Renal cortical epithelial cell (primary cell): ENCODE measurements at places on chromosomes 5 and 9.
A peak's percentile ranks its signal among the peaks of the same experiment; 100 is the strongest.

- no peak for DNase-seq
These were observed 27.9 kb downstream of the DEPDC1B start for GRCh38 chr5:60671899-60672692.

DNA sequence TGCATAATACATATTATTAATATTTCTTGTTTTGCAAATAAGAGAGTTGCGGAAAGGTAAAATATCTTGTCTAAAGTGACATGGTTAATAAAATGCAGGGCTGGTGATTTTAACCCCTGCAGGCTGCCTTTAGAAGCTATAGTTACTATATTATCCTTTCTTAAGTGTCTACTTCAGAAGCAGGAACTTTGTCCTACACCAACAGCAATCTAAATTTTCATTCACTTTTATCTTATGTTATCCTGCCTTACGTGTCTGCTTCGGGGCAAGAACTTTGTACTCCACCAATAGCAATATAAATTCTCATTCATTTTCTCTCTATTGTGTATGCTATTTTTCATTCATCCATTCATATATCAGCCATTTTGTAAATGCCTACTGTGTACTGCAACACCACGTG, 719.5 kb downstream of the TLR4 start:
- DNase-seq, result no peak

DNA sequence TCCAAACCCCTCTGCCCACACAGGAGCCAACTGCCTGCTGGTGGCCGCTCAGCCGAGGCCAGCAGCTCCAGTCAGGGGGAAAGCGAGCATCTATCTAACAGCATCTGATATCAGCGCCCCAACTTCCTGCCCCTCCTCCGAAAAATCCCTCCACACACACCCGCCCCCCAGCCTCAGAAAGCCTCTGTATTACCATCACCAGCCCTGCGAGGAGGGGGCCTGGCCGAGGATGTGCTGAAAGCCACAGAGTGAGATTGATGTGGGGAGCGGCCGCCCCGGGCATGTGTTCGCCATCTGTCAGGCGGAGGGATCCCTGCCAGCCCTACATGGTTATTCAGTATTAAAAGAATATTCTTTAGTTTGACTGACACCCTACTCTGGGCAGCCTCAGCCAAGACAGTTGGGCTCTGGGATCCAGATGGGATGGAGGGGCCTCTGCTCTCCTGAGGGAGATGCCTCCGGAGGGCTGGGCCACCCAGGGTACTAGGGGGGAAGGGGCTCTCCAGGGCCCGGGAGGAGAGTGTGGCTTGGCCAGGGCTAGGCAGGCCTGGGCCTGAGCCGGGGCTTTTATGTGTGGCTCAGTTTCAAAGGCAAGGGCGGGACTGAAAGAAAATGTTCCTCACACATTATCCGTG, 98.0 kb downstream of the HSD17B3 start:
- DNase-seq, result no peak

DNA sequence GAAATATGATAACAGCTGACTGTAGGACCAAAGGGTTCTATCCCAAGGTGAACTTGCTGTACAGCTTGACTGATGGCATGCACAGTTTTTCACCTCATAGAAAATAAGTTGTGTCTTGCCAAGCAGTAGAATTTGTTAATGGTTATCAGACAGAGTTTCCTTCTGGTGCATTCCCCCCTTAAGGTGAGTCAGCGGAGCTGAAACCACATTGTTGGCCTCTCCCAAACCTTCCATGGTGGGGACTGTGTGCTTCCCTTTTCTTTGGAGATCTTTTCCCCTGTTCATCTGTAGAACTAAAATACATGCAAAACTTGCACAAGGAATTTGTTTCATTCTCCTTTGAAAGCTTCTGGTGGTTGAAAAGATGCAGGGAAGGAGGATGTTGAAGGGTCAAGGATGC, 179.8 kb downstream of the FGF1 start:
- DNase-seq, result peak; percentile 95

- DNase-seq, result no peak
These were observed 45.4 kb upstream of the CAST start for GRCh38 chr5:96616801-96617200.
